T-cell (primary cell): ENCODE measurements at places on chromosomes 1 and 21.

- DNase-seq = no peak
These were observed 198.1 kb downstream of the ZZZ3 start for GRCh38 chr1:77484334-77484733.

GRCh38 chr1:223500560-223501425 lies 107.6 kb downstream of the CCDC185 start:
- no peak for DNase-seq

DNA sequence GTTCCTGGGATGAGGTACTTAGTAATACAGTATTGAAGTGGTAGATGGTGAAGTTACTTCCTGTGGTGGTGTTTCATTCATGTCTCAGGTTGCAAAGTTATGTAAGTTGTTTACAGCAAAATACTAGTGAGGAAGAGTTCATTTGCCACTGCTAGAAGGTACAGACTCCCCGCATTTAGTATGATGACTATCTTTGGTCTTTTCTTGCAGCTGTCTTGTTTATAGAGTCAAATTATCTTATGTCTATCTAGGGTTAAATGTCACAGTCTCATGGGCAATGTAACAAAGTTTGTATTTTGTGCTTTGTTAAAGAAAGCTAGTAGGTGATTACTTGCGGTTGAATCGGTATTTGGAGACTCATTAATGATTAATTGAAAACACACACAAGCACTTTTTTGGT lies 50.2 kb downstream of the LRRC8D start:
- DNase-seq = no peak

GRCh38 chr1:158246650-158247049 lies 7.6 kb upstream of the CD1A start:
- DNase-seq = no peak

- no peak for DNase-seq
These were observed 664 bp downstream of the BACE2 start for GRCh38 chr21:41168391-41169257.

DNA sequence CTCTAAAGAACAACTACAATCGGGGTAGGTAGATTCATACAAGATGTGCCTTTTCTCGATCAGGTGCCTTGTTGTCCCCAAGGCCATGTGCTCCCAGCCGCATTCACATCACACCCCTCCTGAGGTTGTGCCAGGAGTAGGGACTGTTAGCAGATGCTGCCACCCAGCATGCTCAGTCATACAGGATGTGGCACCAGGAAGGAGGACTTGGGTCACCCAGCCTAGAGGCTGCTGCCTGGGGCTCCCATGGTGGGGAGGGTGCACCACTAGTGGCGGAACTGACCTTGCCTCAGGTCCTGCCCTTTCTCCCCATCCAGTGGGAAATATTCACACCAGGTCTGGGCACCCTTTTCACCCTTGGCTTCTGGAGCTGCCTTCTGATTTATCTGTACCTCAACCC lies 8.3 kb downstream of the TEX35 start:
- DNase-seq = no peak

GRCh38 chr1:198031086-198031485 lies 113.9 kb downstream of the LHX9 start:
- DNase-seq = no peak

- DNase-seq = no peak
These were observed 17.5 kb upstream of the TTC22 start for GRCh38 chr1:54818461-54819194.

DNA sequence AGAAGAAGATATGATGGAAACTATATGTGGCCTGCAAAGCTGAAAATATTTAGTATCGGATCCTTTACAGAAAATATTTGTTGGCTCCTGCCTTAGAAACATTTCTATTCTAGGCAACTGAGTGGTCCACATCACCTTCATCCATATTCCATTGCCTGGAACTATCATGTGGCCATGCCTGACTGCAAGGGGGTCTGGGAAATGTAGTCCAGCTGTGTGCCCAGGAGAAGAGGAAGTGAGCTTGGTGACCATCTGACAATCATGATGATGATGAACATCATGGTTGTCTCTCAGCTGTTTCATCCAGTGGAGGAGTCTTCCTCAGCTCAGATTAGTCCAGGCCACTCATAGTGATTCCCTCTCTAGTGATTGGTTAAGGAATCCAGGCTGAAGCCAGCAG lies 61.8 kb upstream of the IFNLR1 start:
- DNase-seq = no peak

DNA sequence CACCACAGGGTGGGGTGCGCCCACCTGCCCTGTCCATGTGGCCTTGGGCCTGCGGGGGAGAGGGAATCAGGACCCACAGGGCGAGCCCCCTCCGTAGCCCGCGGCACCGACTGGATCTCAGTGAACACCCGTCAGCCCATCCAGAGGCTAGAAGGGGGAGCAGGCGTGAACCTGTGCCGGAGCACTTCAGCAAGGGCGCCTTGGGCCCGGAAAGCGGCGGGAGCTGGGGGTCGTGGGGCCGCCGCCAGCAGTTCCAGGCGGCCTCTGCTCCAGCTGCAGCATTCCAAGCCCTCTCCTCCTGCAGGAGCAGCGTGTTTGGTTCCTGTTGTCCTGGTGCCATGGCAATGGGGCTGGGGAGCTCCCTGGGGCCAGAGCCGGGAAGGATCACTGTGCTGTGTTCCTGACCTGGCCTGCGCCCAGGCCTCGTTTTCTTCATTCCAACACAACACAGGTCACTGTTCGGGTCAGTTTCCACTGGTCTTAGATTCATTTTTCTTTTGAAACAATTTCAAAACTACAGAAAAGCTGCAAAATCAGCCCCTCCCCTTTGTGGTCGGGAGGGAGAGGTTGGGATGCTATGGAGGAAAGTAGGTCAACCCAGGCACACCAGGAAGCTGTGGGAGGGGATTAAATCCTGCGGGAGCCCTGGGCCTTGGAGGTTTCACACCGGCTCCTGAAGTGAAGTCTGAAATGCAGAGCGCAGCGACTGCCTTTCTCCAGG lies 18.8 kb downstream of the SLX9 start:
- no peak for DNase-seq

- no peak for DNase-seq
These were observed 464.5 kb upstream of the RGS18 start for GRCh38 chr1:191693797-191694196.

- DNase-seq = no peak
These were observed 52.9 kb upstream of the RGS1 start for GRCh38 chr1:192522673-192523072.

DNA sequence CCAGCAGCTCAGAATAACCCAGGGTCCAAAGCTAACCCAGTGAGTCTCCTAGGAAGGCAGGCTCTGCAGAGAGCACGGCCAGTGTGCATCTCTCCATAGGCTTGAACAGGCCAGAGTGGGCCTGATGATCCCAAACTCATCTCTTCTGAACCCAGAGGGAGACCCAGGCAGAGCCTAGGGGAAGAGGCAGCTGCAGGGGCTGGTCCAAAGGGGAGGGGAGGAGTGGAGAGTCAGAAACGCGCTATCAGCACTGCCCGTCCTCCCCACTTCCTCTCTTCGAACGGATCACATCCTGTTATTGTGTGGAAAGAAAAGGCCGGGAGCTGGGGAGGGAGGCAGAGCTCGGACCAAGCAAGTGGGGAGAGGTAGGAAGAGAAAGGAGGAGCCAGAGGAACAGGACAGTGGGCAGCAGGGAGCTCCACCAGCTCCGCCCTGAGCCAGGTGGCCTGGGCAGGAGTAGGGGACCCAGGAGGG lies 20.2 kb downstream of the TAL1 start:
- DNase-seq = no peak

DNA sequence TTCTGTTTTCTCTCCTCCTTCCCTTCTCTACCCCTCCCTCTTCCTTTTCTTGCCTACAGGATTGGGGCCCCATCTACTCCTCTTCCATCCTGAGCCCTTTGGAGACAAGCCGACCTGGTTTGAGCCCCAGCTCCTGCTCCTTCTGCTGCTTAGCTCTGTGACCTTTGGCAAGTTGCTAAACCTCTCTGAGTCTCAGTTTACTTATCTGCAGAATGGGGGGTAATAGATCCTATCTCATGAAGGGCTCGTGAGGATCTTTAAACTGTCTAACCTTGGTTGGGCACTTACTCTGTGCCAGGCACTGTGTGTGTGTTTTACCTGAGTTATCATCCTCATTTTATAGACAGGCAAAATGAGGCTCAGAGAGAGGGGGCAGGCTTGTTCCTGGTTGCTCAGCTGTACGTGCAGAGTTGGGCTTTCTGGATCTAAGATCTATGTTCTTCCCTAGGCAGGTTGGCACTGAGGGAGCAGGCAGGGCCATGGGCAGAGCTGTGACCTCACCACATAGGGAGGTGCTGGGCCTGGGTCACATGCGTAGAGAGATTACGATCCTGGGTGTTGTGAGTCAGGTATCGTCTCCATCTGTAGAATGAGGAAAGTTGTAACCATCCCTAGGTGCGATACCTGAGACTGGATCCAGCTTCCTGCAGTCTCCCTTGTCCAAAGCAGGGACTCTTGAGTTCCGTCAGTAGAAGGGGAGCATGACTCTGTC lies 58.5 kb downstream of the FOXO6 start:
- DNase-seq = no peak
